ENCODE measurements at places on chromosomes 2 and 18. TPM values are rescaled to one million over a fixed set of nuclear protein-coding genes. Genes with fewer than 3 reads are reported as not detected.

- DNase-seq = no peak
These were observed 5.1 kb downstream of the AGPS start for GRCh38 chr2:177397481-177398289.

- no peak for DNase-seq
These were observed 237.3 kb downstream of the OTX1 start for GRCh38 chr2:63287956-63288355.

GRCh38 chr2:230762317-230762896 is 49.8 kb downstream of the CAB39 start:
- DNase-seq = no peak

The ALPI gene
- not detected for polyA plus RNA-seq

GRCh38 chr2:106882673-106883072 is 3.3 kb downstream of the ST6GAL2 start:
- no peak for DNase-seq

DNA sequence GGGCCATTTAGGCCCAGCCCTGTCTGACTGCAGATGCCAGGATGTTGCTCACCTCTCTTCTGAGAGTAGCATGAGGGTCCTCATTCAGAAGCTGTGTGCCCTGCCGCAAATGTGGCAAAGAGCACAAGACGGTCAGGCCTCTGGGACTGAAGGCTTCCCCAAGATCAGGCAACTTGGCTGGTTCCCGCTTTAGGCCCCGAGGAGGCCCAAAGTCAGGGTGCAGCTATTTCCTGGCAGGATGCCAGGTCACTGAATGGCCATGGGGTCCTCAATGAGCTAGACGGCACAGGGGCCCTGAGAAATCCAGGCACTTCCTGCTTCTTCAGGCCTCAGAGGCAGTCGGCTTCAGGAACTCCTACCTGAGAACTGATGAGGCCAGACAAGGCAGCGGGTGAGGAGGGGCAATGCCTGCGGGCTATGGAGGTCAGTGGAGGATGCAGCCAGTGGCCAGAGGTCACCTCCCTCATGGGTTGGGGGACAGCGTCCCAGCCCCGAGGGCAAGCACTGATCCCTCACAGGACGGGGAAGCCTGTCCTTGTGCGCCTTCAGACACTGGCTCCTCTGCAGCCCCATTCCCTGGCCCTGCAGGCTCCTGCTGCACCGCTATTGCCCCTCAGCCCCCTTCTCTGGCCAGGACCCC is 44.9 kb downstream of the LMAN2L start:
- DNase-seq = no peak

DNA sequence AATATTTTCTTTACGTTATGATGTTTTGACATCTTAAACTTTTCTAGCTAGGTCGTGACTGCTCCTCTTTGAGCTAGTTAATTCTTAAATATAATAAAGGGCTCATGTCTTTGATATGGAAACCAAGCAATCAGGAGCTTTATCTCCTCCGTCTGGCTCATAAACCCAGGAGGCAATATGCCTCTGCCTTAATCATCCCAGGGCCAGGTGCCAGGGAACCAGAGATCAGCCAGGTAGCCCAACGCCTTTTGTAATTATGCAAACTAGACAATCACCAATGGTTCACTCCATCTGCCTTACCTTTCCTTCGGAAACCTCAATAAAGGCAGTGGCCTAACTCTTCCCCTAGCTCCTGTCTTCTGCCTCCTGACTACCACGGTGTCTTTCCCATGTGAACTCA is 213.7 kb downstream of the KCNJ3 start:
- no peak for DNase-seq

DNA sequence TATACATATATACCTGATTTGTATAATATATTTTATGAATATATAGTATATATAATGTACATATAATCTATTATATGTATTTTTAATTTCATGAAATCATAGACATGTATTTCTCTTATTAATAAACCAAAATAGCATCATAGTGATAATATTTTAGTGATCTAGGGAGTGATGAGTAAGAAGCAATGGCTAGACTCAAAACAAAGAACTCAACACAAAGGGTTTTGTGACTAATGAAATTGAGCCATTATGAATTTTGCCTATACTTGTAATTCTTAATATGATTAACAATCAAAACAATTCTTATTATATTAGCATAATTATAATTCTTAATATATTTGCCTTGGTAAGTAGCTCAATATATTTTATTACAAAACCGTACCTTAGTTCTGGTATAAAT is 1614.1 kb upstream of the TMEFF2 start:
- DNase-seq = no peak

The ELOA2 gene
- polyA plus RNA-seq = not detected

DNA sequence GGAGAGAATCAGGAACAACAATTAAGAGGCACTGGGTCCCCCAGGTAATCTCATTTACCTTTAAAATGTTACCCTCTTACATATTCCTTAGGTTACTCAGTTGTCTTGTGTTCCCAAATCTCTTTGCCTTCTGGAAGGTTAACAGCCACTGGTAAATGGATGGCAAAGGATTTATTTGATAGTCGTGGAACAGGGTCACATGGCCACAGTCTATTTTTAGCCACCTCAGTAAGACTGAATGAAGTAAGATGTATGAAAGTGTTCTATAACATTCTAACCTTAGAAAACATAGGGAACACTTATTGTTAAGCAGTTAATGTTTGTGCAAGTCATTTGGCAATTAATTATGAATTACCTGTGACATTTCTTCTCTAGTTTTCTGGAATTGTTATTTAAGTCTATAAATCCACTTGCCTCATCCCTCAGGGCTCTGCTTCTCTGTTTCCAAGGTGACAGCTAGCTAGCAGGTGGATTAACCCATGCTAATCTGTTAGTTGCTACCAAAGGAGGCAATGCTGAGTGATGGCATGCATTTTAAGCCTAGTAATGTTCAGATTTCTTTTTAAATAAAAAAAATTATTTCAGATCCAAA is 211.0 kb downstream of the PIK3C3 start:
- DNase-seq = no peak

GRCh38 chr2:147490401-147491261 is 354.2 kb upstream of the ACVR2A start:
- DNase-seq = no peak

GRCh38 chr18:22921772-22922171 is 11.4 kb upstream of the RBBP8 start:
- DNase-seq = no peak

The ALK gene
- 0.13 TPM for polyA plus RNA-seq

DNA sequence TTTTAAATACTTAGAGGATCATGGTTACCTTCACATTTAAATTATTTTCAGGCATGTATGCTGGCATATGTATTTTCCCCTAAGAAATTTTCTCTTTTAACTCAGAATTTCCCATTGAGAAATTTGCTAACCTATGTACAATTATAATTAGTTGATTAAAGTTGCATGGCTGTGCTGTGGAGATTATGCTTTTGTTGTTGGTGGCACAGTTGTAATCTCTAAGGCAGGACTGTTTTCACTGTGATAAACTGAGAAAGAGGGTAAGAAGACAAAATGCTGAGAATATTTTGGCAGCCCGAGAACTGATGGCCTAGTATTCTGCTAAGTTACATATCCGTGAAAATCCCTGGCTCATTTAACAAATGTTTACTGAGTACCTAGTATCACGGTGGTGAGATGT is 1.4 kb downstream of the VRK2 start:
- DNase-seq = no peak

- no peak for DNase-seq
These were observed 5.1 kb downstream of the ACTG2 start for GRCh38 chr2:73897934-73898333.

The INPP5D gene
- polyA plus RNA-seq = 122 TPM

The TRIB2 gene
- 41.3 TPM for polyA plus RNA-seq

The ABCG8 gene
- polyA plus RNA-seq = not detected

GRCh38 chr2:11325961-11326676 is 18.3 kb downstream of the ROCK2 start:
- DNase-seq = no peak

- DNase-seq = no peak
These were observed 17.3 kb downstream of the NYAP2 start for GRCh38 chr2:225416616-225417367.

GRCh38 chr2:86335865-86336674 is 1.4 kb downstream of the REEP1 start:
- DNase-seq = no peak

DNA sequence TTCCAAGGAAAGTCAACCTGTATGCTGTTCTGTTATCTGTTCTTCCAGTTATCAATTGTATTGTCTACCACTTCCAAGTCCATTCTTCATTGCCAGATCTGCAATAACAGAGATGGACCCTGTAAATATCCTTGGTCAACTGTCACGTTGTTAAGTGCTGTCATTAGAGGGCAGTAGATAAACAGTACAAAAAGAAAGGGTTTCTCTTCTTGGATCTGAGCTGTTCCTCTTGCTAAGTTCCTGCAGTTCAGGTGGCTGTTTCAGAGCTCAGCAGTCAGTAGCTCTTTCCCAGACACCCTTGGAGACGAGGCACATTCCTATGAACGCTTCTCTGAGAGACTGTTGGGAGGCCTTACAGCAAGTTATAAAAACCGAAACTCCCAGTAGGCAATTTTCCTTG is 957.1 kb upstream of the CHAC2 start:
- no peak for DNase-seq

GRCh38 chr2:240254337-240255164 is 114.1 kb upstream of the OTOS start:
- DNase-seq = no peak

DNA sequence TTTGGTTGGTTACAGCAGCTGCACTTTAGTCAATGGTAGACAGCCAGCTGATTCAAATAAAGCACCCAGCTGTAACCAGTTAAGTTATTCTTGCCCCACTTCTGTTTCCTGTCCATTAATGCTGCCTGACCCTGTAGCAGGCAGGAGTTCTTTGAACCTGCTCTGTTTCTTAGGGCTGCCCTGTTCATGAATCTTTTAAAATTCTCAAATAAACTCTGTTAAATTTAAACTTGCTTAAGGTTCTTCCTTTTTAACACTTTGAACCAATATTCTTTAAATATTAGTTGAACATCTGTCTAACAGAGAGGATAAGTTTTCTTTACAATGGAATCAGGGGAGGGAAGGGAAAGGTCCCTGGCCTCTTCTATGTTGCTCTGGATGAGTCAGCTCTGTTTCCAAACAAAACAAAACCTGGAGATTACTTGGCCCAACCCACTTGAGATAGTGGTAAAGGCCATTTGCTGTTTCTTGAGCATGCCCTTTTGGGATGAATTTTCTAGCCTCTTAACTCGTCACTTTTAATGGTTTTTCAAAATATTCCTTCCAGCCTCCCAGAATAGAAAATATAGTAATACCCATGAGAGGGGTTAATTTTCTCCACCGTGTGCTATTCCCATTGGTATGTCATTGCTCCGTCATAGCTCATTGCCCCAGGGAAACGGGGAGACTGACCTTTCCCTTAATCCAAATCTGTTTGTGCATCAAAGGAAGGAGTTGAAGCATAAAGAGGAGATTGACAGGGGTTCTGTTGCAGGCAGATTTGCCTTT is 112.1 kb upstream of the FHL2 start:
- no peak for DNase-seq

DNA sequence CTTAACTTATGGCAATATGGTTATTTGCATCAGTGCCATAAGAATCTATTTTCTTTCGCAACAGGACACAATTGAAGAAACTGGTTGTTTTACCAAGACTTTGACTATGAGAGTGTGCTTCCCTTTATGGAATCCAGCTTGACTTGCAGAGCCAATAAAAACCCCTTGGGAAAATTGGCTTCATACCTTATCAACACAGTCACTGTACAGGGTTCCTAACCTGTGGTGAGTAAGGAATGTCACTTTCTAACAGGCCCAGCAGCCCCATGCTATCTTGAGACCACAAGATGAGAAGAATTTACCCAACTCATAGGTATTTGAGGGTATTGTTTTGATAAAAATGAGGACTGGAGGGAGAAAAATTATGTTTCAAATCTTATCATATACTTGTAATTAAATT is 418.5 kb upstream of the MAP2 start:
- DNase-seq = no peak

GRCh38 chr18:452816-453215 is 47.7 kb downstream of the COLEC12 start:
- DNase-seq = no peak

DNA sequence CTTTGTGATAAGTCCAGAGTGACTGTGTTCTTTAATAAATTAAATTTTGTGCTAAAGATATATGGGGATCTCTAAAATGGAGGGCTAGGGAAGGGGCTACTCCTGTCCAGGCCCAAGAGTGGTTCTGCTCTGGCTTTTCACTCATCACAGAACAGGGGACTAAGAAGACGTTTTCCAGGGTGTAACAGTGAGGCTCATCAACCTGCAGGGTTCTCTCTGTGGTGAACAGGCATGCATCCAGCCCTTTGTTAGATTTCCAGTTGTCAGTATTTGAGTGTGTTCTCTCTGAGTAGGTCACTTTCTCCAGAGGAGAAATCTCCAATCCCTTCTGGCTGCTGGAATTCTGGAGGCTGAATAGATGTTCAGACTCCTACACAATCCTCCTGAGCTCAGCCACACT is 408.9 kb downstream of the PLCL1 start:
- no peak for DNase-seq

DNA sequence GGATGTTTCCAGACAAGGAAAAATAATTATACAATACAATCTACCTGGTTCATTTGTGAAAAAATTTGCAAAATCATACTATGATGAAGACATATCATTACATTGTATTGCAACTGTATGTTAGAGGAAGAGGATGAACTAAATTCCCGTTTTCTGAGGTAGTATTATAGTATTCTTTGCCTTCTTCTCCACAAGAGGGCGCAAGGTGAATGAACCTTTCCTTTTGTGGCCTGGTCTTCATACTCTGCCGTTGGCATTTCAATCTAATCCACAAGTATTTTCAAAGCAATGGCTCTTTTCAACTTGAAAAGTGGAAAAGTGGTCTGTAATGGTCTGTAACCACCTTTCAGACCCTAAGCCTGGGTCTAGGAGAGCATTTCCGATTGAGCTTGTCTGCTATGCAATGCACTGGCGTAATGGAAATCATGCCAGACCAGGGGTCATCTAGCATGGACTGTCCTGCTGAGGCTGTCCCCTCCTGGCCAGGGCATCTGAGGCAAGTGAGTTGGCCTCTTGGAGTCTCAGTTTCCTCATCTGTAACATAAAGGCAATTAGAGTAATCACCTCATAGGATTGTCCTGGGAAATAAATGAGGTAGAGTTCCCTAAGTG is 30.8 kb upstream of the ZNF396 start:
- peak; percentile 60 for DNase-seq

The MOCOS gene
- polyA plus RNA-seq = not detected

GRCh38 chr2:84435345-84436025 is 23.6 kb downstream of the SUCLG1 start:
- DNase-seq = no peak

The ESPNL gene
- polyA plus RNA-seq = not detected

- DNase-seq = peak; percentile 76
These were observed at the start of gene TGIF1 for GRCh38 chr18:3450012-3450798. Gene TGIF1, plus strand, starts transcription at chr18:3450172. Its CDS starts 318 bp downstream, at chr18:3450490.

GRCh38 chr2:109375131-109375561 is 238.6 kb downstream of the SEPTIN10 start:
- DNase-seq = no peak

The NCKAP1 gene
- polyA plus RNA-seq = 0.57 TPM

GRCh38 chr2:222701721-222702131 is 30.3 kb downstream of the MOGAT1 start:
- DNase-seq = peak; percentile 19

The IL1B gene
- not detected for polyA plus RNA-seq

The ZNF519 gene
- 6.1 TPM for polyA plus RNA-seq
